B cell (primary cell): ENCODE measurements at places on chromosomes 7 and 10. TPM values are rescaled to one million over a fixed set of nuclear protein-coding genes. Genes with fewer than 3 reads are reported as not detected.

GRCh38 chr7:92751902-92752901 lies 84.2 kb downstream of the CDK6 start:
- no peak for DNase-seq

The AKR1D1 gene
- total RNA-seq, result not detected in 2 replicates

- DNase-seq, result no peak
Measured at GRCh38 chr7:98668255-98668654, 51.2 kb downstream of the NPTX2 start.

DNA sequence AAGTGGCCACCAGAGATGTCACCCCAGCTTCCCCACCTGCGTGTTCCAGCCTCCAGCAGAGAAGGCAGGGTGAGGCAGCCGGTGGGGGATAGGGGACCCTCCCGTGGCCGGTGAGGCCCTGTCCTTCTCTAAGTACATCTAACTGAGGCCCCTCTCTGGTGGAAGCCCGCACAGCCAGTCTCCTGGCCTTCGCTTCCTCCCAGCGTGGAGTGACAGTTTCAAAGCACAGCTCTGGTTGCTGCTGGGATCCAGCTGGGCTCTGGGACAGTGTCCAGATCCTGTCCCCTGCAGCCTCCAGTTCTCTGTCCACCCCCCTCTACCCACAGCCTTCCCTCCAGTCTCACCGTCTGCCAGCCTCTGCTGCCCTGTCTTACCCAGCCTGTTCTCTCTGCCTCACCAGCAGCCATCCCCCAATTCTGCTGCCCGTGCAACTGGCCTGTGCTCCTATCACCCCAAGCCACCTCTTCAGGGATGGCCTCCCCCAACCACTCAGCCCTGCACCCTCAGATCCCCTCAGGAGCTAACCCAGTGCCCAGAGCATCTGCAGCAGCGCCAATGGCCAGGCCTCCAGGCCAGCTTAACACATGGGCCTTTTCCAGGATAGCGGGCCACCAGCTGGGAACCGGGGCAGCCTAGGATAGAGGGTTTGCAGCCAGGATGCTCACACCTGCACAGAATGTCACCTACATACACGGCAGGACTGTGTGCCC lies 16.3 kb upstream of the SH2B2 start:
- no peak for DNase-seq

- no peak for DNase-seq
Measured at GRCh38 chr10:58518775-58519174, 6.1 kb downstream of the BICC1 start.

DNA sequence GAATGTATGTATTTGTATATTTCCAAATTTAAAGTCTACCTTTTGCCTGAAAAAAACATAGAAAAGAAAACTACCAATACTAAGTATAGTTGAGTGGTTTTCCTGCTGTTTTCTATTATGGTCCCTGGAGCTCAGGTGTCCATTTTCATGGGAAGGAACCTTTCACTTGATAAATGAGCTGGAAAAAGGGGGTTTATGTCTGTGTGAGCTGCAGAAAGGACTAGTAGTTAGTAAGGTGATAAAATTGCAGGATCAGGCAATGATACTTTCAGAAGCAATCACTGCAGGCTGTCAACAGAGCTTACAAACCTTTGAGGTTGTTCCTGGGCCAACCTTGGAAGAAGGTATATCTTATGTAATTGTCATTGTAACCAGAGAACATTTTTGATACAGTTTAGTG lies 48.0 kb downstream of the ST7 start:
- DNase-seq, result no peak

GRCh38 chr10:89532476-89532875 lies 2.9 kb downstream of the SLC16A12 start:
- DNase-seq, result no peak
